ENCODE measurements at places on chromosomes 16 and 17. TPM values are rescaled to one million over a fixed set of nuclear protein-coding genes. Genes with fewer than 3 reads are reported as not detected.

The PLXDC1 gene
- 13.1 TPM for total RNA-seq

The CTF1 gene
- total RNA-seq, result 2.1 TPM

The TP53TG3C gene
- not detected for total RNA-seq

The CETP gene
- 1.4 TPM for total RNA-seq

The HOXB6 gene
- not detected for total RNA-seq

The PIK3R6 gene
- 1.6 TPM for total RNA-seq

The EVPLL gene
- total RNA-seq, result 3.5 TPM

The PRAC2 gene
- total RNA-seq, result not detected

The CCDC43 gene
- 42.2 TPM for total RNA-seq

The MYH8 gene
- 4,616 TPM for total RNA-seq

The ARSG gene
- total RNA-seq, result 21.3 TPM

The STX1B gene
- total RNA-seq, result 0.92 TPM

The DOC2B gene
- 5.0 TPM for total RNA-seq

The NACA2 gene
- total RNA-seq, result not detected

Data from tongue (tissue), 3 donors.